ENCODE measurements at places on chromosomes 2 and 18.

DNA sequence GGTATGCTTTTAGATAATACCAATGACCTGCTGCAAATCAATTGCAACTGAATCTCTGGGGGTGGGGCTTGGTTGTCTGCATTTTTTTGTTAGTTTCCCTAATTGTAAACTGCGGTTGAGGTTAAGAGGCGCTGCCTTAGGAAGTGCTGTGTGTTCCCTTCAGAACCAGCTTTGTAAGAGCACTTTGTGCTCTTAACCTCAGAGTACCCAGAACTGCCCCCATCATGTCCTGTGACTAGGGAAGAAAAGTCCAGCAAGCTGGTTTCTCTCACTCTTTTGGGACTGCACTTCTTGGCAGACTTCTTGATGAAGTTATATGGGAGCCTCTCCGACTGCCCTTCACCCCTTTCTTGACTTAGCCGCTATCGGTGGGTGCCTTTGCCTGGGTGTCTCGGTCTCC, 245.5 kb upstream of the CXCR4 start:
- DNase-seq, result no peak

- no peak for DNase-seq
Observed at GRCh38 chr2:49940626-49941025, 786.3 kb upstream of the FSHR start.

DNA sequence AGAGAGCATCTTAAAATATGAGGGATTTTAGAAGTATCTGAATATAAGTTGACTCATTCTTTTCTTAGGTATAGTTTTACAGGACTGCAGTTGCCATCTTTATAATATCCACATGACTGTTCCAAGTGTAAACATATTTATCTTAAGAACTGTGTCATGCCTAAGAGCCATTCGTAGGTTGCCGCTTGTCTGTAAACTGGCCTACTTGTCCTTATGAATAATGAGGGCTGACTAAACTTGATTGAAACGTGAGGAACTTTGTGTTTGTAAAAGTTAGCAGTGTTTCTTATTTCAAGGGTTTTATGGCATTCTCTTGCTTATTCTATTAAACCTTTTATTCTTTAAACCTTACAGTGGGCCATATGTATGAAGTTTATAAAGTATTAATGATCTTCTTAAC, 99.6 kb downstream of the MAP3K20 start:
- DNase-seq, result no peak

- DNase-seq, result no peak
Observed at GRCh38 chr18:12408247-12408869, 629 bp downstream of the PRELID3A start.

GRCh38 chr18:23939896-23940295, 74.7 kb upstream of the TTC39C start:
- DNase-seq, result no peak

- DNase-seq, result no peak
Observed at GRCh38 chr2:239730897-239731296, 294.2 kb downstream of the NDUFA10 start.

DNA sequence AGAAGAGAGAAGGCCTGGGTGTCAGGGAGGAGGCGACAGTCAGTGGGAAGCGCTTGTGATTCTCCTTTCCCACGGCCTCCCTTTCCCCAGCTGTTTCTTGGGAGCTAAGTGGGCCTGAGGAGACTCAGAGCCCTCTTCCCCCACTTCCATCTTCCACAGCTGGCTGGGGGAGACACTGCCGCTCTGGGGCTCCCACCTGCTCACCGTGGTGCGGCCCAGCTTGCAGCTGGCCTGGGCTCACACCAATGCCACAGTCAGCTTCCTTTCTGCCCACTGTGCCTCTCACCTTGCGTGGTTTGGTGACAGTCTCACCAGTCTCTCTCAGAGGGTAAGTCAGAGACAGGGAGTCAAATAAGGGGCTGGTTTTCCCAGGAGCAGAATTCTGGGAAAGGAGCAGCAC, 7.1 kb downstream of the TMEM214 start:
- DNase-seq, result no peak

DNA sequence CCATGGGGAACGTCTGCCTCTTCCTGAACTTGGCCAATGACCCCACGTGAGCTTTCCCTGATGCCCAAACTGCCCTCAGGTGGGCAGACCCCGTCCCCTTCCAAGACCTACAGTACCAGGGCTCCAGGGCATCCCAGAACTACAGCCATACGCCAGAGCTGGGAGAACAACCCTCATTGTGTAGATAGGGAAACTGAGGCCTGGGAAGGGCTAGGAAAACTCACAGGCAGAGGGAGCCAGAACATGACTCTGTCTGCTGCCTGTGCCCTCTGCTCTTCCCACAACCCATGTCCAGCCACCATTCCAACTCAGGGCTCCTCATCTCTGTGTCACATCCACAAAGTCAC, 16.8 kb upstream of the ANKRD53 start:
- no peak for DNase-seq

DNA sequence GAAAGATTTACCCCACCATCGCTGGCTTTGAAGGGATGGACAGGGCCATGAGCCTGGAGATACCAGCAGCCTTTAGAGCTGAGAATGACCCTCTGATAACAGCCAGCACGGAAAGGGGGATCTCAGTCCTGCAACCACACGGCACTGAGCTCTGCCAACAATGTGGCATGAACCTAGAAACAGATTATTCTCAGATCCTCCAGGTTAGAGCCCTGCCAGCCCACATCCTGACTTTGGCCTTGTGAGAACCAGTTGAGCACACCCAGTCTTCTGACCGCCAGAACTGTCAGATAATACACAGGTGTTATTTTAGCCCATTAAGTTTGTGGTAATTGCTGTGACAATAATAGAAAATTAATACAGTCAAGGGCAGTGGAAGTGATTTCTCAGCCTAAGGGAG, 9.4 kb upstream of the GNLY start:
- DNase-seq, result no peak

- DNase-seq, result no peak
Observed at GRCh38 chr2:25794544-25795276, 83.6 kb downstream of the ASXL2 start.

GRCh38 chr18:69574401-69574800, 173.7 kb downstream of the DOK6 start:
- DNase-seq, result no peak

DNA sequence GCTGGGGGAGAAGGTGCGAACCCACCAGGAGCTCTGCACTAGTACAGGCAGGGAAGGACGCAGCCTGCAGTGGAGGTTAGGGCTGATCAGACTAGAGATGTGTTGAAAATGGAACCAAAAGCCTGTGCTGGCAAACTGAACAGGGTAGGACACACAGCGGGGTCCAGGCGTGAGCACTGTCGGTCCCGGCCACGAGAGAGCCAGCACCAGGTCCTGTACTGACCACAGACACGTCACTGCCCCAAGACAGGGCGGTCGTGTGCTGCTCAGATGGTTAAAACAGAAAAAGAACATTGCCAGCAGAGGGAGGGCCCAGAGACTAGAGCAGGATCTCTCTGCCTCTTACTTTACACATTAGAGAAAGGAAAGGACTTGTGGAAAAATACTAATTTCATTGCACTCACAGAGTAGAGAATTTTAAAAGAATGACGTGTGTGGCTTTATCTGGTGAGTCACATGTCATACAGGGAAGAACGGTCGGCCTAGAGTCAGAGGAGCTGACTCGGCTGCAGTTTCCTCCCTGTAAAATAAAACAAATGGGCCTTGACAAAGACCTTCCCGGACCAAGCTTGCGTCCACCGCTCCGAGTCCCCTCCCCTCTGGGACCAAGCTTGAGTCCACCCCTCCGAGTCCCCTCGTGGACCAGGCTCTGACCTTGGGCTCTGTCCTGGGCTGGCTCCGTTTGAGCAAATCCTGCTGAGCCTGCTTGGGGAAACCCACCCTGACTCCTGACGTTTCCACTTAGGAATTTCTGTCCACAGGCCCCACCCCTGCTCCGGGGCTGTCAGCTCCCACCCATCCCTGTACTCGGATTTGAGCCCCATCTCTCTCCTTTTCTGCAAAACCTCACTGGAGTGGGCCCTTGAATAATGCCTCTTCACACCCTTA, 16.7 kb upstream of the ADI1 start:
- no peak for DNase-seq

- no peak for DNase-seq
Observed at GRCh38 chr2:22934747-22935146, 450.2 kb upstream of the KLHL29 start.

GRCh38 chr18:76491776-76492668, 3.0 kb downstream of the ZNF516 start:
- DNase-seq, result peak; percentile 27

- no peak for DNase-seq
Observed at GRCh38 chr2:165202239-165202638, 1.6 kb downstream of the SCN3A start.

GRCh38 chr2:109174626-109175349, 45.8 kb downstream of the SH3RF3 start:
- no peak for DNase-seq

DNA sequence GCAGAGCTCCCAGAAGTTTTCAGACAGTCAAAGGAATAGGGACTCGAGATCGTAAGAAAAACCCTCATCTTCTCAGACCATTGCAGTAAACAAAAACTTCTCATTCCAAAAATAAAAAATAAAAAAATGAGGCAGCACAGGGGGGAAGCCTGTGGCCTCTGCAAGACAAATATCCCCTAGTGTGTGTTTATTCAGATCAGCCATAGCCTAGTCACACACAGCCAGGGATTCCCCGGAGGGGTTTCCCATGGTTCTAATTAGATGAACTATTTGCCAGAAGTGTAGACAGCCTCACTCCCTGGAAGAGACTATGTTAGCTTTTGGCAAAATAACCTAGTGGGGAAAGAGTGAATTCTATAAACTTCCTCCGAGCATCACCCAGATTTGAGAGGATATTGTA, 122.9 kb upstream of the KLF7 start:
- DNase-seq, result peak; percentile 19

DNA sequence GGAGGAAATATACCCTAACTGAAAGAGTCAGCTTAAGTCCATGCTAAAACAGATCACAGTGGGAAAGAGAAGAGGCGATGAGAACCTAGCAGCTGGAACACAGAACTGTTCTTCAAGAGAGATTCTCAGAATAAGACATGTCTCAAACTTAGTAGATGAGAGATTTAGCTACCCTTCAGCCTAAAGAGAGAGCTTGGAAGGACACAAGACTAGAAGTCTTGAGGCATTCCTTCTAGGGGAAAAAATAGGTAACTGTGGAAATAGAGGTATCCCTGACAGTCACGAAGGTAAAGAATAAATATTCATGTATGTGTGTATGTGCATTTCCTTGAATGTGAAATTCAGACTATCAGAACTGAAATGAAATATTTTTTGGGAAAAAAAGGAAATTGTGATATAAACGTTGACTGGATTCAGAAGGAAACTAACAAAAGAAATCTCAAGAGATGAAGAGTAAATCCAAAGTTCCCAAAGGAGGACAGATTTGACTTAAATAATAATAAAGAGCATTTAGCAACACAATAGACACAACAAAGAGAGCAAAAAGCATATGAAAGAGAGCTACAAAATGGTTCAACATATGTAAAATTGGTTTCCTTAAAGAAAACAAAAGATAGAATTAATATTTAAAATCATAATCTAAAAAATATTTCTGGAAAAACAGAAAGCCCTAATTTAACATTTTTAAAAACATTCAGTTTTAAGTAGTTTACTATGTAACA, 258.7 kb downstream of the LRP1B start:
- DNase-seq, result no peak

GRCh38 chr2:232928551-232929302, 58.7 kb downstream of the SNORC start:
- no peak for DNase-seq

DNA sequence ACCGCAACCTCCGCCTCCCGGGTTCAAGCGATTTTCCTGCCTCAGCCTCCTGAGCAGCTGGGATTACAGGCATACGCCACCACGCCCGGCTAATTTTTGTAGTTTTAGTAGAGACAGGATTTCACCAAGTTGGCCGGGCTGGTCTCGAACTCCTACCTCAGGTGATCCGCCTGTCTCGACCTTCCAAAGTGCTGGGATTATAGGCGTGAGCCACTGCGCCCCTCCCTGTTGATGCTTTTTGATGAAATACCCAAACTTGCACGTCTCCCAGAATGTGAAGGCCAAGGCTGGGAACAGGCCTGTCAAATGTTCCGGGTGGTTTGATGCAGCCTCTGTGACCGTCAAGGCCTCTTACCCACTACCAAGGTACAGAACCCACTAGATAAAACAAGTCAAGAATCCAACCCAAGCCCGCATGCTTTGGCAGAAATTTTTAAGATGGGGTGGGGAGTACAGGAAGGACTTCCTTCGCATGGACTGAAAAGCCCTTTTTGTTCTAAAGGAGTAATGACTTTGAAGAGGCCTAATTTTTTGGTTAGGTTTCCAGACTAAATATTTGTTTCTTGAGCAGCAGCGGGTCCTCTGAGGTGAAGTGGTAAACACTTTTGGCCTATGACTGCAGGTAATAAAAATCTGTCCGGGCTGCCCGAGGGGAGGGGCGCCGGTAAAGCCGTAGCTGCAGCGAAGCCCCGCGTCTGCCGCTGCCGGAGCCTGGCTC, 3.7 kb upstream of the EVX2 start:
- no peak for DNase-seq

DNA sequence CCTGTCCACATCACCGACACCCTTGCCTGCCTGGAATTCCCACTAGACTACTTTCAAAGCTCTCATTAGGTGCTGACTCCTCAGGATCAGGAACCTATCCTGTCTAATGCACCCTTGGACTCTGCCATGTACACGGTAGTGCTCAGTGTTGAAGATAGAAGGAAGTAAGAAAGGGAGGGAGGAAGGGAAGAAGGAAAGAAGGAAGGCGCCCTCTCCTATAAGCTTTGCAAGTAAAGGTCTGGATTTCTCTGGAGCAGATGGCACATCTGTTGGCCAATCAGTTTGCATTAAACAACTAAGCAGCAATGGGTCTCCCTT, 45.3 kb downstream of the SCTR start:
- no peak for DNase-seq
